T-helper 17 cell (primary cell): ENCODE measurements at places on chromosomes 11 and 22. TPM values are rescaled to one million over a fixed set of nuclear protein-coding genes. Genes with fewer than 3 reads are reported as not detected.

Gene LMO2
- 1.8 TPM for total RNA-seq

DNA sequence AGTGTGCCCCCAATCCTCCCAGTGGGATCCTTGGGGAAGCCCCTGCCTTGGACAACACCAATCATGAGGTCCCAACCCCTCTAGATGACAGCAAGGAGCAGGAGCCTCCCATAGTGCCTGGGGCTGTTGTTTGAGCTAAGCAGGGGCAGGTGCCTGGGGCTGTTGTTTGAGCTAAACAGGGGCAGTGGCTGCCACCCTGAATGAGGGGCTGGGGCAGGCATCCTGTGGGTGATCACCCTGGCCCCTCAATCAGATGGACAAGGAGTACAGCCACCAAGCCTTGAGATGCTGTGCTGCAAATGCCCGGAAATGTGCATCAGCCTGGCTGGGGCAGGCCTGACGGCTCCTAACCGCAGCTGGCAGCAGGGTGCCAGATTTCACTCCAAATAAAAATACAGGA, 66.7 kb downstream of the MYEOV start:
- no peak for DNase-seq

- no peak for DNase-seq
Observed at GRCh38 chr11:96785073-96785472, 395.3 kb downstream of the JRKL start.

DNA sequence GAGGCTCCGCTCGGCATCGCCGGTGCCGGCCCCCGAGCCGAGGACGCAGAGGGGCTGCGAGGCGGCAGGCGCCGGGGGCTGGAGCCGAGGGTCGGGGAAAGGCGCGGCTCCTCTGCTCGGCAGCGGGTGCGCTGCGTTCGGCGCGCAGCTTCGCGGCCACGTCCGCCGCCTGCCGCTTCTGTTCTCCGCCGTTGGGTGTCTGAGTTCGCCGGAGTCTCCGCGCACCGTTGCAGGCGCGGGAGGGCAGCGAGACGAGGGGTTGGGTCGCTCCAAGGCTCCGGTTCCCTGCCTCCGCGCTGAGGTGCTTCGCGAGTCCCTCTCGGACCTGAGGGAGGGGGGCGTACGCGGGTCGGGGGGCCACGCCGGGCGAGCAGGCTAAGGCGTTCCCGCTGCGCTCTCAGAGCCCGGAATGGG, 347 bp downstream of the MN1 start:
- DNase-seq, result peak; percentile 21

DNA sequence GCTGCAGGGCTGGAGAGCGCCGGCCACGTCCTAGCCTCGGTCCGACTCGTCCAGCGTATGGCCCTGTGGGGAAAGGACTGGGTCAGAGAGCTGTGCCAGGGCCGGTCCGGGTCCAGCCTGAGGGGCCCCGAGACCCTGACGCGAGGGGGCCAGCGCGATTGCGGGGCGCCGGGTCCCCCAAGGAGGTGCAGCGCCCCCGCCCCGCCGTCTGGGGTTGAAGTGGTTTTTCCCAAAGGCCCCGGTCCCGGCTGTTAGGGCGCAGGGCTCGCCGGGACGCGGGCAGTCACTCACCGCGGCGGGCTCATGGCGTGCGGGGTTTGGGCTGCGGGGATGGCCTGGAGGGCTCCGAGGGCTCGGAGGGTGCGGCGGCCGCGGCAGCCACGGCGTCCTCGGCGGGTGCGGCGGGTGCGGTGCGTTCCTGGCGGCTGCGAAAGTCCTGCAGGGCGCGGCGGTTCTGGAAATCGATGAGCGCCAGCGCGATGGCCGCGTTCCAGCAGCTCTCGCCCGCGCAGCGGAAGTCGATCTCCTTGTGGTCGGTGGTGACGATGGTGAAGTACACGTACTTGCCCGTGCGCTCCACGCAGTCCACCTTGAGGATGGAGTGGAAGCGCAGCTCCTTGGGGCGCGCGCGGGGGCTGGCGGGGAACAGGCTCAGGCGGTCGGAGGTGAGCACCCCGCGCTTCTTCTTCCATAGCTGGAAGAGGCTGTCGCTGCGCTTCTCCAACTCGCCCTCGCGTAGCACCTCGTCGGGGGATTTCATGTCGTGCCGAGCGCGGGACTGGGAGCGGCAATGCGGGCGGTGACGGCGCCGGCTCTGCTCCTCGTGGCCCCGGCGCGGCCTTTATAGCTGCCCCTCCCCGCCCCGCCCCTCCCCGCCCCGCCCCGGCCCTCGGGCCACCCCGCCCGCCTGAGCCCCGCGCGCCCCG, at the start of gene PHLDA2:
Gene PHLDA2 (minus strand): TSS at position 816 of the 926 bp plus-strand sequence. CDS start 56 bp downstream, at position 760.
- peak; percentile 44 for DNase-seq

Gene SCUBE1
- not detected for total RNA-seq

Gene MEI1
- 60.9 TPM for total RNA-seq

Gene MRGPRX4
- total RNA-seq, result not detected

GRCh38 chr11:76589477-76589876, 81.1 kb downstream of the LRRC32 start:
- no peak for DNase-seq

- DNase-seq, result no peak
Observed at GRCh38 chr22:46758867-46759290, 3.6 kb upstream of the TBC1D22A start.

GRCh38 chr11:126680700-126681099, 319.9 kb downstream of the KIRREL3 start:
- no peak for DNase-seq

DNA sequence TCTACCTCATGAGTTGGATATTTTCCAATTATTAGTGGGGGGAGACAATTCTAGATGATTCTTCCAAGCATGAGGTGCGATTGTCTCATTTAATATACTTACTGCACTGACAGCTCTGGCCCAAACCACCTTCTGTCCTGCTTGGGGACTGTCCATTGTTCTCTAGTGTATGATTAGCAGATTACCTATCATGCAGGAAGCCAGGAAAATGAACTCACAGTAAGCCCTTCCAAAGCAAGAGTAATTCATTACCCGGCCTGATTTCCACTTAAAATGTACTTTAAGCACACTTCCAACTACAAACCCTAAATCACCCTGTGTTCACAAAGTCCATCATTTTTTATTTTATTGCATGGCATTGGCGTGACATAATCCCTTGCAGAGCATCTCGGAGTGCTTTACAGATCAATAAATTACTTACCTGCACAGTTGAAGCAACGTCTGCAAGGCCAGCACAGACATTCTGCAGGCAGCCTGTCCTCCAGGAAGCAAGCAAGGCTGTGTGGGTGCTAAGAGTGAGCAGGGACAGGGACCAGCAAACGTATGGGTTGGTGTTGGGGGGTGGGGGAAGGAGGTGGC, 838.2 kb downstream of the NTM start:
- no peak for DNase-seq

- no peak for DNase-seq
Observed at GRCh38 chr11:85076535-85077330, 550.4 kb downstream of the DLG2 start.

Gene CECR2
- total RNA-seq, result not detected

DNA sequence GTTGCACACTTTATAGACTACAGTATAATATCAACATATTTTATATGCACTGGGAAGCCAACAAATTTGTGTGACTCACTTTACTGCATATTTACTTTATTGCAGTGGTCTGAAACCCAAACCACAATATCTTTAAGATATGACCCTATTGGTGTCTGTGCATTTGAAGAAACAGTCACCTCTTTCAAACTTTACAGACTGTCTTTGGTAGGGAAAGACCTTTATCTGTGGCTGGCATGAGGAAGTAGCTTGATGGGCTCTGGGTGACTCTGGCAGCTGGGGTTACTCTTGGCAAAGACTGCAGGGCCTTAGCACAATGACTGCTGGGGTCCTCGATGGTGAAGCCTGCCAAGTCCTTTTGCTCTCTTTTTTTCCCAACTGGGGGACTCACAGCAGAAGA, 21.3 kb upstream of the ABTB2 start:
- no peak for DNase-seq

DNA sequence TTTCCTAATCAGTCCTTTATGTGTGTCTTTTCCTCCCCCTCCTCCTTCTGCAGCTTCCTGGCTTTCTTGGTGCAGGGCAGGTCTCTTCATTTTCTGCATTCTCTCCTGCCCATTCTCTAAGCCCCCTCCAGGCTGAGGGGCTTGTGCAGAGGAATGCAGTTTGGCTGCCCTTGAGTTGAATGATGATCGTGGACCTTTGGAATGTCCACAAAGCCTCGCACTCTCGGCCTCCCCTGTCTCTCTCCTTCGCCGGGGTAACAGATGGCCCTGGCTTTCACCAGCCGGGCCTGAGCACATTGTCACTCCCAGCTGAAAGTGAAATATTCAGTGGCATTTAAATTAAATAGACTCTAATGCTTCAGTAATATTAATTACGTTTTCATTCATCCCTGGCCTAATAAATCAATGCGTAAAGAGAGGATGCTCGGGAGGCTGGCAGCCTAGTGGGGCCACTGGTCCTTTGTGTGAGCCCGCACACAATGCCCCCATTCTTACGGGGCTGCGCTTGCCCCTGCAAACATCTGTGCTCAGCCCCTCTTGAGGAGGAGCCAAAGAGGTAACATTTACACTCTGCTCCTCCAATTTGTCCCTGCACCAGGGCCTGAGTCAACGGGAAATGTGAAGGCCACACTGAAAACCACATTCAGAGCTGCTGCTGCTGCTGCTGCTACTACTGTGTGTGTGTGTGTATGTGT, 64.9 kb upstream of the PAX6 start:
- DNase-seq, result no peak

DNA sequence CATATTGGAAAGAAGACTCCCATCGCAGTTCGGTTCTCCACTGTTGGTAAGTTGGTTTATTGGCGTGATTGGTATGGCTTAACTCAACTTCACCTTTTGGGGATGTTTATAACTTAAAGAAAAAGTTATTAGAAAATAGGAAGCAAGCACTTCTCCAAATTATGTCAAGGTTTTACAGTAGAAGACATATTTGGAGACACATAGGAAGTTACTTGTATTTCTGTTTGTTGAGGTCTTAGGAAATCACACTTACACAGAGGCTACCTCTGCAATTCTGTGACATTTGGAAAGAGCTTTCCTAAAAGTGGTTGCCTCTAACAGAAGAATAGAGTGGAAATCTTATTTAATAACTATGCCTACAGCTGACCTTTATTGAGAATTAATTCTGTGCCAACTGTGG, 12.3 kb downstream of the CAT start:
- no peak for DNase-seq

- DNase-seq, result no peak
Observed at GRCh38 chr11:65448418-65449105, 26.0 kb downstream of the NEAT1 start.

DNA sequence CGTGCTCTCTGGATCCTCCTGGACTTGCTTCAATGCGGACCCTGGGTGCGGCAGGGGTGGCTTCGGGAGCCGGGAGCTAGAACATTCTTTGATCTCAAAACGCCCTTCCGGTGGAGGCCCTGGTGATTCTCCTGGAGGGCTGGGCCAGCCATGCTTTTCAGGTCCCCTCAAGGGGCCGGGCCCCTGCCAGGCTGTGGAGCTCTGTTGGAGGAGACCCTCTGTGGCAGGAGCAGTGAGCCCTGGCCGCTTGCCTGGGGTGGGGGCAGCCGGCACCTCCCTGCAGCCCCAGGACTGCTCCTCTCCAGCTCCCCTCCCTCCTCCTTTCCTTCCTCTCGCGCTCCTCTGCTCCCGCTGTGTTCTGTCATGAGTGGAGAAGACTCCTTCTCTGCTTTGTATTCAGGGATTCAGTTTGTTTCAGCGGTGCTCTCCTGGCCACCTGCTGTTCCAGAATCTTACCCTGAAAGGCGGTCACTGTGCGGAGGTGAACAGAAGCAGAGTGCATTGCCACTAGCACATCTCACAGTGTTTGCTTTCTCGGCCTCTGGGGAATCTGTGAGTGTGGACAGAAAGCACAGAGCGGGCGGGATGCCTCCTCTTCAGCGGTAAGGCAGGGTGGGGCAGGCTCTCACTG, 289.1 kb downstream of the TBC1D22A start:
- DNase-seq, result no peak

GRCh38 chr11:40186437-40187263, 1272.8 kb downstream of the LRRC4C start:
- no peak for DNase-seq

Gene LRRC74B
- total RNA-seq, result not detected

- DNase-seq, result no peak
Observed at GRCh38 chr22:36946421-36947158, 33.2 kb downstream of the CSF2RB start.

DNA sequence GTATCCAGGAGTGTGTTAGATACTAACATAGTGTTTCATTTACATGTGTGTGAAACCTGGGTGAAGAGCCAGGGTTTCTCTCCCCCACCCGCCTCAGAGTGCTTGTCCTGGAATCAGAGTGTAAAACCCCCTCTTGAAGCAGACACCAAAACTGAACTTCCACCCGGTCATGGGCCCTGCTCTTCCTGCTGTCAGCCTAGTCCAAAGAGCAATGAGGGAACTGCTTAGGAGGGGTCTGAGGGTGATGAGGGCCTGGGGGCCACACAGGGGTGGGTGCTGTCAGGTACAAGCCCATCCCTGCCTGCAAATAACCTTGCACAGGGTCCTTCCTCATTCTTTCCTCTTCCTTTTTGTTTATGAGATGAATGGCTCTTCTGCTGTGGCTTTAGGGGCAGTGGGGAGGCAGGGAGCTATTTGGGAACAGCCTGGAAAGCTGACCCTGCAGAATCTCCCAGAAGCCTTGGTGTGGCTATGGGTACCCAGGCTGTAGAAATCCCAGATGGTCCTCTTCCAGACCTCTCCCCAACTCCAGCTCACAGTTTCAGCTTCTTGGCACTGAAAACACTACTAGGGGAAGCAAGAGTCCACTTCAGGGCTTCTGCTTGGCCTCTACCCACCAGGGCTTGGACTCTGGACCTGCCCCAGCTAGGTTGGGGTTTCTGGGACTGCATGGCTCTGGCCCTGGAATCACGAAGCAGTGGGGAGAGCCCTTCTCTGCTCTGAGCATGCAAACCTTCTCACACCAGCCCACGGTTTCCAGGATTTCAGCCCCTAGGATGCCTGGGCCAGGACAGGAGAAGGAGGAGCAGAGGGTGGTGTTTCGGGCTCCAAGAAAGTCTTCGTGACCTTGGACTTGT, 8.5 kb downstream of the BATF2 start:
- DNase-seq, result no peak

DNA sequence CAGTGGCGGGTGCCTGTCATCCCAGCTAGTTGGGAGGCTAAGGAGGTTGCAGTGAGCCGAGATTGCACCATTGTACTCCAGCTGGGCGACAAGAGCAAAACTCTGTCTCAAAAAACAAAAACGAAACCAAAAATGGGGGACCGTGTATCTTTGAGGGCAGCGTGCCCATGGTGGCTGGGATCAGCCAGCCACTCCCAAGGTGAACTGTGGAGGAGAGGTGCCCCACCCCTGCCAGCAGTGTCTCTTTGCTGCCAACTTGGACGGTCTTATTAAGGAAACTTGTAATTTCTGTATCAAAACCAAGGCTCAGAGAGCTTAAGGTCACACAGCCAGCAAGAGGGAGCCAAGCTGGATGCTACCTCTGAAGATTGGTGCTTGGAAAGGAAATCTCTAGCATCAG, 147.7 kb downstream of the CACNA1I start:
- DNase-seq, result no peak

- no peak for DNase-seq
Observed at GRCh38 chr11:27385245-27385644, 22.2 kb upstream of the CCDC34 start.
